Central memory CD8-positive, alpha-beta T cell (primary cell): ENCODE measurements at places on chromosomes 16 and 17.

DNA sequence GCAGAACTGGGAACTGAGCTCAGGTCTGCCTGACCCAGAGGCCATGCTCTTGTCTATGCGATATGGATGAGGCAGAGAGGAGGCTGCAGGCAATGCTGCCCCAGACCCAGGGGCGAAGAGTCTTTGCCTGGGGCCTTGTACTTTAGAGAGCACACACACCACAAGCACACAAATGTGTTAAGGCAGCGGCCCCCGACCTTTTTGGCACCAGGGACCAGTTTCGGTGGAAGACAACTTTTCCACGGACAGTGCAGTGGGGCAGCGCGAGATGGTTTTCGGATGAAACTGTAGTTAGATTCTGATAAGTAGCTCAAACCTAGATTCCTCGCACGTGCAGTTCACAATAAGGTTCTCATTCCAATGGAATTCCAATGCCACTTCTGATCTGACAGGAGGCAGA, 6.7 kb downstream of the MT4 start:
- DNase-seq, result no peak

- DNase-seq, result no peak
These were observed 57.3 kb downstream of the XYLT1 start for GRCh38 chr16:17413508-17413907.

DNA sequence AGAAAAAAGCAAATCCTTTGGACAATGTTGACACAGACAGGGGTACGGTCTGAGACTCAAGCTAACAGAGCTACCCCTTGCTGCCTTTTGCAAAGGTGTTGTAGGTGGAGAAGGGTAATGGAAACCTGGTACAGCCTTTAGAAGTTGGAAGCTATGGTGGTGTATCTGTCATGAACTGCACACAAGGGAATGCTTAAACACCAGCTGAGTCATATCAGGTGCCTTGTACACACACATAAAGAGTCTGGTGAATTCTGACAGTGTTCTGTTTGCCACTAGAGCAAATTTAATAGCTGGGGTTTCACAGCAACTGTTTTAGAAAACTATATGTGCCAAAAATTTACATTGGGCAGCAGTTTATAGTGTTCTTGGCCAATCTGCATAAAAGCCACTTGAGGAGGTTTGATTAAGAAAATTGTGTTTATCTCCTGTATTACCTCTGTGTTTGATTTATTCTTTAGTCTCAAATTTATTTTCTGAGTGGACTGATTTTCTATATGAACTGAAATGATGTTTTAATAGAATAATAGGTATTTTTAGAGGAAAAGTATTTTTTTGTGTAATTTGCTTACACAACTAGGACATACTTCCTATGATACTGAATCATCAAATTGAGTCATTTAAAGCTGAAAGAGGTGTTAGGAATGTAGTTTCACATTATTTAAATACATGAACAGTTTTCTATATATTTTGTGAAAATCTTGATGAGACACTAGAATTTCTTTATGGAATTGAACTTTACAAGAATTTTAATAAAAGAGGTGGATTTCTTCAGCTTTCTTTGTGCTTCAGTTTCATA, 136.9 kb downstream of the MAP2K6 start:
- no peak for DNase-seq

- DNase-seq, result no peak
These were observed 10.7 kb upstream of the KCNJ2 start for GRCh38 chr17:70158591-70158990.

GRCh38 chr16:56368545-56368944, 56.8 kb downstream of the AMFR start:
- DNase-seq, result no peak
